ENCODE measurements at places on chromosomes 3 and 15. TPM values are rescaled to one million over a fixed set of nuclear protein-coding genes. Genes with fewer than 3 reads are reported as not detected.

The TATDN2 gene
- 18.8 TPM for total RNA-seq

DNA sequence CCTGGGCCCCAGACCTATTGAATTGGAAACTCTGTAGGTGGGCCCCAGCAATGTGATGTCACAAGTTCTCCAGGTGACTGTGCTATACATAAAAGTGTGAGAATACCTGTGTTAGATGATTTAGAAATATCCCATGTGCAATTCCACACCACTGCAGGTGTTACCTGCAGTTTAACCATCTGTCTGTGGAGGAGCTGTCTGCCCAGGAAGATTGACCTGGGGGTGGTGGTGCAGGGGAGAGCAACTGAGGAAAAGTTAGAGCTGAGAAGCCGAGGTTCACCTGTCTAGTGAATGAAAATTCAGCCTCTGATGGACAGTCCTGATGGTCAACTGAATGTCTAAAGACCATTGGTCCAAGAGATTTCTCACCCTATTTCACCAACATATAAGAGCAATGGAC, 132.2 kb upstream of the SLC24A5 start:
- no peak for DNase-seq

DNA sequence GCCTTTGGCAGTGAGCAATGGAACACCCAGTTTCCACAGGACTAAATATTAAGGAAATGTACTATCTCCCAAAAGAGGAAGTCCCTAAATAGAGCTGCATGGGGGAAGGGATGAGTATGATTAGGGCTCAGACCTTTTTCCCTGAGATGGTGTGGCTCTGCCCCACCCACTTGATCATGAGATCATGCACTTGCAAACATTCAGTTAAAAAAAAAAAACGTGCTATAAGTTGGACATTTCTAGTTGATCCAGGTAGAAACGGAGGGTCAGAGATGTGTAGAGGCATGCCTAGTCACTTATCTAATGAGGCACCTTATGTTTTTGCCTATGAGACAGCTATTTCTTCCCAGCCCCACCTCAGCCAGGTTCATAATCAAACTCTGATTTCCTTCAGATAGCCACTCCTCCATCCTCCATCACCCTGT, 24.5 kb upstream of the SSR3 start:
- no peak for DNase-seq

The PAK6 gene
- 0.17 TPM for total RNA-seq

The ACTRT3 gene
- 2.9 TPM for total RNA-seq

The CYP8B1 gene
- total RNA-seq, result not detected

The IFRD2 gene
- total RNA-seq, result 129 TPM

The MESP2 gene
- not detected for total RNA-seq

The NR1I2 gene
- not detected for total RNA-seq

DNA sequence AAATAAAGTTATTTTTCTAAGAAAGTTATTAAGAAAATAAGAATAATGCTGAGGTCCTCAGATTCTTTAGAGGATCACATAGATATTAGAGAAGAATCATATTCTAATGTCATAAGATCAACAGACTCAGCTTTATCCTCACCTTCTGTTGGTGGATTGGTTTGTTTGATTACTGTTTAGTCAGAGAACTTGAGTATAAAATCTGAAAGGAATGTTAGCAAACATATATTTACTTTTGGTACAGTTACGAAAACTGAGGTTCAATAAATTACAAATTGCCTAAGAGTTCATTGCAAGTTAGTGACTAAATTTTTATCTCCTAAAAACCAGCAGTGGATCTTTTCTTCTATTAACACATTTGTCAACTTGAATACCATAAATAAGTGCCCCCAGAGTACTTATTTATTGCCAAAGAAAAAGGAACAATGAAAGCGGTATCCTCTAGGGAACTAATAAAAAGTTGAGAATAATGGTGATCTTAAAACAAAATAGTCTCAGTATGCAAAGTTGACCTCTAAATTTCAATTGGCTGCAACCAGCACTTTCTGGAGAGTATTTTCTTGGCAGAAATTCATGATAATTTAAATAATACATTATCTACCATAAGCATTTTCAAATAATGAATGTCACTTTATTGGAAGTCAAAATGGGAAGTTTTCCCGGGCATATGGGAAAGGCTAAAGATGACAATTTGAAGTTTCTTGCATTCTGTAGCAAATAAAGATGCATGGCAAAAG, 296.8 kb downstream of the OTOL1 start:
- DNase-seq, result no peak

DNA sequence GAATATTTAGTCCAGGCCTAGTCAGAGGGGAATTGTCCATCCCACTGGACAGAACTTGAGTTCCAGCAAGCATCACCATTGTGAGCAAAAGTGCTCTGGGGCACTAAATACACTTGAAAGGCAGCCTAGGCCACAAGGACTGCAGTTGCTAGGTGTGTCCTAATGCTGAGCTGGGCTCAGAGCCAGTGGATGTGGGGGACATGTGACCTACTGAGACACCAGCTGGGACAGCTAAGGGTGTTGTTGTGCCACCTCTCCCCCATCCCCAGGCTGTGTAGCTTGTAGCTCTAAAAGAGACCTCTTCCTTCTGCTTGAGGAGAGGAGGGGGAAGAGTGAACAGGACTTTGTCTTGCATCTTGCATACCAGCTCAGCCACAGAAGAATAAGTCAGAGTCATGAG, 120.9 kb downstream of the DTWD1 start:
- no peak for DNase-seq

GRCh38 chr3:186217820-186218164, 108.9 kb upstream of the ETV5 start:
- DNase-seq, result peak; percentile 87

DNA sequence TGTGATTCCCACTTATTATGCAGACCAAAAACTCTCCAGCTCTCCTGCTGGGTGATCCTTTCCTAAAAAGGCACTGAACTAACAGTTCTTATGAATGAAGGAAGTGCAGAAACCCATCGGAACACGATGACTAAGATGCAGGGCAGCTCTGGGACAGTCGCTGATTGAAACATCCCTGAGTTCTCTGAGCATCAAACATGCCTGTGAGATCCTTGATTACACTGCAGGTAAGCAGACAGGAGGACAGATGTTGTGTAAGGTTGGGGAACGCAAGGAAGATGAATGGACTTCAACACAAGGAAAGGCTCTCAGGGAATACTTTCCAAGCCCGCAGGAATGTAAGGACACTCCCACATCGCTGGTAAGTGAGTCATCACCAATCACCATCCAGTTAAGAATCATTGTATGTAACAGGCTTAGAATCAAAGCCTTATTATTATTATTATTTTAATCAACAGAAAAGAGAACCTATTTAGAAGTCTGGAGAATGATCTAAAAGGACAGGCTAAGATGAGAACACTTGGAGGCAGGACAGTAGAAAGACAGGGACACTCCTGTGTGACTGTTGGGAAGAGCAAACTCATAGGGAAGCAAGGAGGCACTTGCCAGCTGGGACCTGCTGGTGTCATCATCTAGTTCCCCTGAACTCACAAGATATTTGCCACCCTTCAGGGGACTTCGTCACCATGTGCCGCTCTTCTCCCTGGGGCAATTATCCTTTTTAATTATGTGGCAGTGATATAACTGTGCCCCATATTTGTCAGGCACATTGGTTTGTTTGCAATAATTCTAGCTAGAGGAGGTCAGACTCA, 26.0 kb downstream of the TMEM158 start:
- DNase-seq, result peak; percentile 97

The IQCF2 gene
- total RNA-seq, result not detected

DNA sequence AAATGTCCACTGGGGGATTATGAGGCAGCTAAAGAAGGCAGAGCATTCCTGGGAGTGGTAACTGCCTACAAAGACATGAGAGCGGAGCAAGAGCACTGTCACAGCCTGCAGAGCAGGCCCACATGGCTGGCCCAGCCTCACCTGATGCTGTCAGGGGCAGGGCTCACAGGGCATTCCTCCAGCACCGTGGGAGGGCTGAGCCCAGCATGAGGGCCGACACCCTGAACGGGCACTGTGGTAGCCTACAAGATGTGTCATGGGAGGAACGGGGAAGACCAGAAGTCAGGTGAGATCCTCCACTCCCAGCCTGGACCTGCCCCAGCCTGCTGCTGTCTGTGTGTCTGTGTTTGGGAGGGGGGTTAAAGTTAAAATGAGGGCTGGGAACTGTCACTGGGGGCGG, 30.1 kb downstream of the CCDC12 start:
- no peak for DNase-seq

- no peak for DNase-seq
Measured at GRCh38 chr3:127589600-127590281, 792 bp downstream of the TPRA1 start.

The NOX5 gene
- not detected for total RNA-seq

DNA sequence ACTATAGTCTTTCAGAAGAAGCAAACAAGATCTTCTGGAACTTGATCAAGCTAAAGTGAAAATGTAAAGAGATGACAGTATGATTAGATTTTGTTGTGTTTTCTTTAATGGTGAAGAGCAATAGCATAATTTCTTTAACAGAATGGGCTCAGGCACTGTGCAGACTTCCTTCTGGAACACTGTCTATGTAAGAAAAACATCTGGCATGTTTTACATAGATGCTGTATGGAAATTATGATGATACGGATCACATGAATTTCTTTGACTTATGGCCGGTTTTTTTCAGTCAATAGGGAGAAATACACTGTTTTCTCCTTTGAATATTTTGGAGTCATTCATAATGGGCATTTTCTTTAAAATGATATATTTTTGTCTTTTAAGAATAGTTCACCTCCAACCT, 42.6 kb downstream of the PHLDB2 start:
- no peak for DNase-seq

- DNase-seq, result no peak
Measured at GRCh38 chr15:76274226-76274625, 37.0 kb downstream of the ETFA start.

GRCh38 chr3:113659101-113659541, 37.3 kb downstream of the USF3 start:
- no peak for DNase-seq

- DNase-seq, result no peak
Measured at GRCh38 chr3:81549388-81549787, 212.1 kb downstream of the GBE1 start.
